ENCODE measurements at places on chromosomes 1 and 21.

DNA sequence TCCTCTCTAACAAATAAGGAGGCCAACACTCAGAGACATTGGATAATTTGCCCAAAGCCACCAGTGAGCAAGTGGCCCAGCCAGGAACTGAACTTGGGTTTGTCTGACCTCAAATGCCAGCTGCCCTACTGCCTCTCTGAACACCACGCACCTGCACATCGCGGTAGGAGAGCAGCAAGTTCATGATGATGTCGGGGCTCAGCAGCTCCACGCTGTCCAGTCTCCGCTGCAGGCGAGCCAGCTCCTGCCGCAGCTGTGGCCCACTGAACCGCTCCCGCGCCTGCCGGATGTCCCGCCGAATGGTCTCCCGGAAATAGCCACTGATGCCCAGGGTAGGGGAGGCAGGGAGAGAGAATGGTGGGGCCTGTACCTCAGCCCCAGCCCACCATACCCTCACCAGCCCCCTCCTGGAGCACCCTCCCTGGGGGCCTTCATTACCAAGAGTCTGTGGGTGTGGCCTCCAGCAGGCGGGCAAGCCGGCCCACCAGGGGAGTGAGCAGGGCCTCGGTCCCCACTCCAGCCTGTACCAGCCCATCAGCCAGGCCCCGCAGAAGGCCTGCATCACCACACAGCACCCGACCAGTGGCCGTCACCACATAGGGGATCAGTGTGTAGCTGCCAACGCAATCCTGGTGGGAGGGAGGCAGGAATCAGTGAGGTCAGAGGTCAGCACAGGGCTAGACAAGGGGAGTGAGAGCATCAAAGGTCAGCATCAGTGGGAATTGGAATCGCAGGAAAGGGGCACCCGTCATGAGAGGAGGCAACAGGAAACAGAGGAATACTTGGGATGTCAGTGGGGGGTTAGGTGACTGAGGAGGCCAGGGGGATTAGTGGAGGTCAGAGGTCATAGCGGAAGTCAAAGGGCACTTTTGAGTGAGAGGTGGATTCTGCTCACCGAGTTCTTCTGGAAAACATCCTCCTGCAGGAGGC lies 2.7 kb downstream of the MAP3K6 start:
- DNase-seq: no peak

GRCh38 chr1:41806472-41807155 lies 112.1 kb downstream of the HIVEP3 start:
- peak; percentile 61 for DNase-seq

GRCh38 chr1:212749821-212750535 lies 41.6 kb downstream of the NSL1 start:
- no peak for DNase-seq

DNA sequence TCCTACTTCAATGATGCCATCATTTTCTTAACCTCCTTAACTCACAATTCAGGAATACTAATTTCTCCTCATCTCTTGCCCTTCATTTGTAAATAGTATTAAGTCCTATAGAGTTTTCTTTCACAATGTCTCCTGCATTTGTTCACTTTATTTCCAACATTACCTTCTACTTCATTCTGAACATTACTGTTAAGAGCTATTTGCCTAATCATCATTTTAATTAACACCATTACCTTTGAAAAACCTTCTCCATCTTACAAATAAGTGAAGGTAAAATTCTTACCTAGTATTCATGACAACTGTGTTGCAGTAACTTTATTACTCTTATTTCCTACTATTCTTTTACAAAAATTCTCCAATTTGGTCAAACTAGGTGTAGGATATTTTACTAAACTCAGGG lies 137.7 kb downstream of the COQ8A start:
- DNase-seq: no peak

All from T-helper 1 cell (primary cell).